CD4-positive, alpha-beta T cell treated with Interleukin-17A for 4 hours (primary cell): ENCODE measurements at places on chromosomes 3 and 15.
A peak's percentile ranks its signal among the peaks of the same experiment; 100 is the strongest.

DNA sequence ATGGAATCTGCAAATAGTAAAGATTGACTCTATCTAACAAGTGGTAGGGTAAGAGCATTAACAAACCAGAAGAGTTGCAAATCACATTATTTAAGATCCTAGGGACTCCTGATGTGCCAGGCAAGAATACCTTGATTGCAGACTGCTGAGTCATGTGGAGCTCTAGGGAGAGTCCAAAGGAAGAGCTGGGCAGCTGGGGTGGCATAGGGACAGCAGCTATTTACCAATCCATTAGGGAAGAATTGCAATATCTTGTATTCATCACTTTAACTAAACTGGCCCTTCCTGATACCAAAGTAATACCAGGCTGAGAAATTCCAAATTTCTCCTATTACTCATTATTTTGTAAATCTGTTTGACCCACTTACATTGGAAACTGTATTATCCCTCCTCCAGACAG is 52.2 kb upstream of the ACP3 start:
- no peak for DNase-seq

- DNase-seq: no peak
Measured at GRCh38 chr3:40837300-40837699, 312.5 kb downstream of the ZNF621 start.

DNA sequence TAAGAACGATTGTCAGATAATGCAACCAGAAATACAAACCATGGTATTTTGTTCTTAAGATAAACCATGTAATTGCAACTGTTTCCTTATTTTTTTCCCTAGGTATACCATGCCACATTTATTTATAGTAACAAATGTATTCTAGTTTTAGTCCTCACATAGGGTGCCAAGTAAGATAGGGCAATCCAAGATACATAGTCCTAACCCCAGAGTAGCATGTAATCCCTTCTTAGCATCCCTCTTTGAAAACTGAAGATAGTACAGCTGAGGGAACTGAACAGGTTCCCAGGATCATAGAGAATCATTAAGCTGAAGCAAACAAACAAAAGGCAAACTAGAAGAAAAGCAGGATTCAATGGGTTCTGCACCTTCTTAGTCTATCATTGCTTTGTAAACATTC is 24.8 kb downstream of the TRNT1 start:
- no peak for DNase-seq

DNA sequence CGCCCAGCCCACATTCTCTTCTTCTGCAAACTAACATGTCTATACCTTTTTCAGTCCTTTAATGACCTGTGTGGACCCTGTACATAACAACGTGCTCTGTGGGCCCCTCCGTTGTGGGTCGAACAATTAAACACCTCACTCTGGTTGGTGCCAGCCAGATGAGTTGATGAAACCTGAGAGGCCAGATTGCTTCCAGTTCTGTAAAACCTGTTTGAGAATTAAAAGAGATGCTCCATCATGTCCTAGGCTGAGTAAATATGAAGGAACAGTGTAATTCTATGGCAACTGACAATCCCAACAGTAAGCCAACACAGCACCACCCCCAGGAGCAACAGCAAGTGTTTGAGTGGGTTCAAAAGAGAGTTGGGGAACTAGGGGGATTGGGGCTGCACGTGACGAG is 5.7 kb upstream of the THBS1 start:
- DNase-seq: no peak

DNA sequence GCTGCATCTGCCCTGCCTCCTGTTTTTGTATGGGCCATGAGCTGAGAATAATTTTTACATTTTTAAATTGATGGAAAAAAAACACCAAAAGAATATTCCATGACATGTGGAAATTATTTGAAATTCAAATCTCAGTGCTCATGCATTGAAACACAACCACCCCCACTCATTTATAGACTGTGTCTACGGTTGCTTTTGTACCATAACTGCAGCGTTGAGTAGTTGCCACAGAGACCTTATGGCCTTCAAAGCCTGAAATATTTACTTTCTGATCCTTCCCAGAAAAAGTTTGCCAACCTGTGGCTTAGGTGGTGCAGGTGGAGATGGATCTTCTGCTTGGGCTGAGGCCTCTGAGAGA is 28.1 kb downstream of the ARNT2 start:
- DNase-seq: no peak

DNA sequence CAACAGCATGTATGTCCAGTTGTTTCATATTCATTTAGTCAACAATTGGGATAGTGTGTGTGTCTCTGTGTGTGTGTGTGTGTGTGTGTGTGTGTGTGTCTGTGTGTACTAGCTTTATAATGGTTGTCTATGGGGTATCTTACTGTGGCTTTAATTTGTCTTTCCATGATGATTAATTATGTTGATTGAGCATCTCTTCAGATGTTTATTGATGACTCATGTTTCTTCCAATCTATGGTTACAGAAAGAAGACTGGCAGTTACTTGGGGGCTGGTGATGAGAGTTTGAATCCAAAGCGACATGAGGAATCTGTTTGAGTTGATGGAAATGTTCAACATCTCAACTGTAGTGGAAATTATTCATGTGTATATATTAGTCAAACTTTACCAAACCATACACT is 440.1 kb downstream of the ZNF385D start:
- no peak for DNase-seq

- DNase-seq: no peak
Measured at GRCh38 chr15:31175484-31175883, 74.0 kb upstream of the TRPM1 start.

DNA sequence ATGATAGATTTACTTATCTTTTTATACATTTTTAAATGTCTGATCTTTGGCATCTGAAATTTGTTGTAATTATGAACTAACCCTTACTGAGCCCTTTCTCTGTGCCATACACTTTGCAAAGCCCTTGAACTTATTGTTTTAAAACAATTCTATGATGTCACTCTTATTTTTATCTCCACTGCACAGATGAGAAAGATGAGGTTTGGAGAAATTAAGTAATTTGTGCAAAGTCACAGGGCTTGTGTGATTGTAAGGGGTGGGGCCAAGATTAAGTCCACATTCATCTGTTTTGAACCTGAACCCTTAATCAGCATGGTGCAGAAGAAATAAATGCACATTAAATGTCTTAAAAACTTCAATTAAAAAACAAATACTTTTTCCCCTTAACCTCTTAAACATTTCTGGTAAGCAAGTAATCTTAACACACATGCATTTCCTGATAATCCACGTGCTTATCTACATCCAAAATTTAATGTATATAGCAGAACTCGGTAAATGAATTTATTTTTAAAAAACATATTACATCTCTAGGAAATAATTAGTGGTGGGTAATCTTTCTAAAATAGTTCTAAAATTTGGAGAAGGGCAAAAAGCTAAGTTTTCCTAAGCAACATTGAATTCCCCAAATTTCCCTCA is 189.8 kb upstream of the TBC1D5 start:
- no peak for DNase-seq

GRCh38 chr3:155231792-155232191 is 61.7 kb downstream of the STRIT1 start:
- no peak for DNase-seq

GRCh38 chr15:66290518-66290917 is 2.9 kb upstream of the DIS3L start:
- DNase-seq: peak; percentile 4

GRCh38 chr15:96052572-96053030 is 277.9 kb upstream of the NR2F2 start:
- no peak for DNase-seq

DNA sequence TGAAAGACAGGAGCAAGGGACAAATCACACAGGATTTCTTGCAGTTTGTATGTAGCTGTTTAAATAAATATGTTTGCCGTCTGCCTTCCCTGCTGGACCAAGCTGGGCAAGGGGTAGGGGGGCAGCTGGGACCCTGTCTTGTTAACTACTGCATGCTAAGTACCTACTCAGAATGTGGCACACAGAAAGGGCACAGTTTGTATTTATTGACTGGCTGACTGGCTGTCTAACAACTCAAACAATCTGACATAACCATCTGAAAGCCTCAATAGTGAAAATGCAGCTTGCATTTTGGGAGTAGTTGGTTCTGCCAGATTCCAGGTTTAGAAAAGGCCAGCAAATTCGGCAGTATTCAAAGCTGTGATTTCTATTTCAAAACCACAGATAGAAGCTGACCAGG is 16.6 kb upstream of the MAGI1 start:
- no peak for DNase-seq

GRCh38 chr15:68318008-68318835 is 40.7 kb downstream of the FEM1B start:
- DNase-seq: no peak
